ENCODE measurements at places on chromosomes 6 and 20.

- DNase-seq: no peak
These were observed 132.0 kb upstream of the PRDM1 start for GRCh38 chr6:105954148-105954547.

DNA sequence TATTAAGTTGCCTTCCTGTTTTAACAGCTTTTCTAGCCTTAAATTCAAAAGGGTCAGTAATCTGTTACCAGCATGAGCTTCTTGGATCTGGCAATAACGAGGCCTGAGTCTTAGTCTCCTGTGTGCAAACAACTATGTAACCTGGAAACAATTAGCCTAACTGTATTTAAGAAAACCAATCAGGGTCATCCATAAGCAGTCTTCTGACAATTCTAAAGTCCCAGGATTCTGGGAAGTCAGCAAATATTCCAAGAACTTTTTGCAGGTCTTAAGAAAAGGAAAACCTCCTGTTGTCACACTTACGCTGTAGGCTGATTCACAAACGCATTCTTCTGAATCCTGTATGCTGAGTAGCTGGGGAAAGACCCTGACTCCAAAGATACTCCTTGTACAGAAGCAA is 90.4 kb downstream of the COL12A1 start:
- DNase-seq: no peak

DNA sequence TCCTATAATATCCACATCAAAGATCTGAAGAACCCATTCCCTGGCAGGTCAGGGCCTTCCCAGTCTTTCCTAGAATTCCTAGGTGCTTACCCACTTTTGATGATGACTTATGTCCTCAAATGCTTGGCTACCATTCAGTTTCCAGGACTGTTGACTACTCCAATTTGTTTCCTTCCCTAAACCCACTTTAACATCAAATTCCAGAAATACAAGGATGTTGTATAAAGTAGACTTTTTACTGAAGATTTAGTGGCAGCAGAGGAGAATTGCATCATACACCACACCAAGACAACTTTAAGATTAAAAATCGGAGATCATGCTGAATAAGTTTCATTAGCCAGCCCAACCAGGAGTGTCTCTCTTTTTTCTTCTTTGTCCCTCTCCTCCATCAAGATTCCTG is 203.3 kb upstream of the LAMP5 start:
- DNase-seq: no peak

DNA sequence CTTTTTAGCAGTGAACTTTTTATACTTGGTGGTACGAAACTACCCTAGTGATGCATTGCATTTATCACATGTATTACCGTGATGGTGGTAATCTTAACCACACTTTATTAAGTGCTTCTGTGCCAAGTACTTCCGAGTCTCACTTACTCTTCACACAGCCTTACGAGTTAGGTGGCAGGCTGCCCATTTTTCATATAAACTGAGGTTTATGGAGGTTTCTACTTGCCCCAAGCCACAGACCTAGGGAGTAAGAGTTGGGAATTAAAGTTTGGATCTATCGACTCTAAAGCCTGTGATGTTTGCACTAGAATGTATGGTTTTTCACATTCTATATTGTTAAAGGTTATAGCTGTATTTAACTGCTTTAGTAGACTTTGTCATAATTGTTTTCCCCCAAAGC is 5.5 kb upstream of the PABPC1L start:
- DNase-seq: no peak

DNA sequence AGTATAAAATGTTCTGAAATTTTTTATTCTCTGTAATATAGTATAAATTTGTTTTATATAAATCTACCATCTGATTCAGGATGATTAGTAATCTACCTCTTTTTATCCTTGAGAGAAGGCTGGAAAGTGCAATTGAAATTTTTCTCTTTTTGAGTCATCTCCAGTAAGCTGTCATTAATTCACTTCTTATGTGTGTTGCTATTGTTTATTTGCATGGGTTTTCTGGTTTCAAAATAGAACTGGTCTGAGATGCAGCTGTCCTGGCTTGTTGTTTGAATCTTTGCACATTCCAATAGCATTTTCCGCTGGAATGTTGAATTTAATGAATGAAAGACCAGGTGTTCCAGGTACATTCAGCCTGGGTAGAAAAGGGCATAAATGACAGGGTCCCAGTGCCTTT is 24.3 kb upstream of the TAB2 start:
- DNase-seq: no peak

DNA sequence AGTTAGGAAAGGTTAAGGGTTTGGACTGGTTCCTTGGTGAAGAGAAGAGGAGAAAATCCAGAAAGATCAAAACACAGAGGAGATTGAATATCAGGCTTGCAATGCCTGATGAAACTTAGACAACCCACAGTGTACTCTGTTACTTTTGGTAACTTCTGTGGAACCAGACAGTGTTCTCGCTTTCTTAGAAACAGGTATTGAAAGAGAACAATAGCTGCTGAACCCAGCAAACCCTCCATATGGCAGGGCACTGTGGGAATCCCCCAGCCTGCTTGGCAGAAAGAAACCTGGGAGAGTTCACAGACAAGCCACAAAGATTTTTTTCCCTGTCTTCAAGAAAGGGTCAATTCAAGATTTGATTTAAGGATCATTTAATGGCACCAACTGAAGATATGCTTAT is 342.8 kb downstream of the FOXA2 start:
- DNase-seq: no peak

DNA sequence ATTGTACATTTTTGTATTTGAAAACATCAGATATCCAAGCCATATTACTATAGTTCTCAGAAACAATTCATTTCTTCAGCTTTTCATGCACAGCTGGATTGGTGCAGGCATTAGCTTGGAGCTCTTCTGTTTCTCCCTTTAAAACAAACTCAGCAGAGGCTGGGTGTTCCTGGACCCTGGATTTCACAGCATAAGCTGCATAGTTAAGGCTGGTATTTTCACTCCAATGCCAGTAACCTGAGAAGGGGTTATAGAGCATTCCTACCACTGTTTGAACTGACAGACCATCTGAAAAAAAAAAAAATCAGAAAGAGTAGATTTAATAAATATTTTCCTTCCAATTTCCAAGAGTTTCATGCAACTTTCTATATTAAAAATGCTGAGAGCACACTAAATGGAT is 20.1 kb upstream of the FAXC start:
- no peak for DNase-seq

DNA sequence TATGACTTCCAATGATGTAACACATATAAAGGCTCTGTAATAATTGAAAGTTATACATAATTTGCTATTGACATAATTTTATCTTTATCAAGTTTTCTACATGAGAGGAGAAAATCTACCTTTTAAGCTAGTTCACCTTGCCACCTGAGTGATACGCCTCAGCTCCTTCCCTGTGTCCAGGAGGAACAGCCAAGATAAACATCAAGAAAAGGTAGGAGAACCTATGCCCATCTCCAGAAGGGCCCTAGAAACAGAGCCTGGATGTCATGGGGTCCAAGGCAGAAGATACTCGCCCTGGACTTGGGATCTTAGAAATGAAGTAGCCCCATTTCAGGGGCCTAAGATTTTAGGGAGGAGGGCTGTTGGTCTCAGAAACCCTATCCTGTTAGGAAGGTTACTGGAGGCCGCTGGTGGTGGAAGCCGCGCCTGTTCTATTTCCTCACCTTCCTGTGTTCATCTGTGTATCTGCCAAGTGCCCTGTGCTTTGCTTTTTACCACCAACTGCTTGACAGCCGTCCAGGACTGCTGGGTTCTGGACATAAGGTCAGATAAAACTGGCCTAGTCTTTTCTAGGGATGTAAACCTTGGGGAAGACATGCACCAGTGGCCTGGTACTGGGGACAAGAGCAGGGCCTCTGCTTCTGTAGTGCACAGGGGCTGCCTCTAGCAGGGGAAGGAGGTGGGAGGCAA is 178.5 kb downstream of the ARID1B start:
- no peak for DNase-seq

GRCh38 chr6:109117346-109118035 is 22.2 kb downstream of the CEP57L1 start:
- no peak for DNase-seq

DNA sequence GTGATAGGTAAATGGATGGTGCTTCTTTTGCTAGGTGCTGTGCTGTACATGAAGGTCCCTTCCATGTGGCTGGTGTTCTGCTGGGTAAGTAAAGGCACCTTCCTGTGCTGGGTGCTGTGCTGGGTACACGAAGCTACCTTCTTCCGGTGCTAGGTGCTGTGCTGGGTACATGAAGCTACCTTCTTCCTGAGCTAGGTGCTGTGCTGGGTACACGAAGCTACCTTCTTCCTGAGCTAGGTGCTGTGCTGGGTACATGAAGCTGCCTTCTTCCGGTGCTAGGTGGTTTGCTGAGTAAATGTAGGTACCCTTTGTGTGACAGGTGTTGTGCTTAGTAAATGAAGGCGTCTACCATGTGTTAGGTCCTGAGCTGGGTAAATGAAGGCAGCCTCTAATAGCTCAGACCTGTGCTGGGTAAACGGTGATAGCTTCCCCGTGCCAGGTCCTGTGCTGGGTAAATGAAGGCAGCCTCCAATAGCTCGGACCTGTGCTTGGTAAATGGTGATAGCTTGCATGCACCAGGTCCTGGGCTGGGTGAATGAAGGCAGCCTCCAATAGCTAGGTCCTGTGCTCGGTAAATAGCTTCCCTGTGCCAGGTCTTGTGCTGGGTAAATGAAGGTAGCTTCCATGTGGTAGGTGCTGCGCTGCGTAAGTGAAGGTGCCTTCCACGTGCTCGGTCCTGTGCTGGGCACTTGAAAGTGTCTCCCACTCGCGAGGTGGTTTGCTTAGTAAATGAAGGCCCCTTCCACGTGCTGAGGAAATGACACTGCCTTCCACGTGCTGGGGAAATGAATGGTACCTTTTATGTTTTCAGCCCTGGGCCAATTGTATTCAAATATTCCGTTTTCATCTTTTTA is 115.5 kb downstream of the ERMARD start:
- no peak for DNase-seq

DNA sequence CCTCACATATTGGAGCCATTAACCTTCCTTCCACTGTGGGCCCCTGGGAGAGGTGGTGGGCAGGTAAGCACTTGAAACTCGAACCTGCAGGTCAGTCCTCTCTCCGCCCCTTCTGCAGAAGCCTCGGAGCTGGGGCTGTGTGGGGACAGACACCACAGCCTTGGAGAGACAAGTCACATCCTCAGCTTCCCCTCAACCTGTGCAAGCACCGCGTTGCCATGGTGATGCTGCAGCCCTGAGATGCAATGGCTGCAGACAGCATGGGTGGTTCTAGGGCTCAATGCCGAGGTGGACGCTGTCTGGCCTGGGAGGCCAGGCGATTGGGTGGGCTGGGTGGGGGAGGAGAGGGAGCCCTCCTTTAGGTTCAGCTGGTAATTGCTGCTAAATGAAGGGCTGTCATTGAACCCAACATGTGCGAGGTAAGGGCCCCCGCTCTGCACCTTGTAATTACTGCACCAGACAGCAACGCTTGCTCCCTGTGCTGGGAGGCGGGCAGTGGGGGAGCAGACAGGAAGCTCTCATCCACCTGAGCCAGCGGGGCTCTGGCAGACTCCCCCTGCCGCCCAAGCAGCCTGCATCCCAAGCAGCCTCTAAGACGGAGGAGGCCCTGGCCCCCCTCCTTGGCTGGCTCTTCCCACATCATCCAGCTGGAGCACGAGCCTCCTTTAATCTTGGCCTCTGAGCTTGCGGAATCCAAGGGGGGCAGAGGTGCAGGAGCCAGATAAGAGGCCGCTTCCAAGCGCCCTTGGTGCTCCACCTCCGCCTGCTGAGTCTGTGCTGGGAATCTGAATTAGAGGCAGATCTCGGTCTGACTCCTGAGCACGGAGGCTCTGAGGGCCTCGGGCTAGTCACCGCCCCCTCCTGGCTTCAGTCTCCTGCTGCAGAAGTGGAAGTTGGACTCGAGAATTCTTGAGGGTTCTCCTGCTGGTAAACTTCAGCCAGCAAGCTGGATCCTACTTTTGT is 39.8 kb upstream of the CDH22 start:
- DNase-seq: no peak

DNA sequence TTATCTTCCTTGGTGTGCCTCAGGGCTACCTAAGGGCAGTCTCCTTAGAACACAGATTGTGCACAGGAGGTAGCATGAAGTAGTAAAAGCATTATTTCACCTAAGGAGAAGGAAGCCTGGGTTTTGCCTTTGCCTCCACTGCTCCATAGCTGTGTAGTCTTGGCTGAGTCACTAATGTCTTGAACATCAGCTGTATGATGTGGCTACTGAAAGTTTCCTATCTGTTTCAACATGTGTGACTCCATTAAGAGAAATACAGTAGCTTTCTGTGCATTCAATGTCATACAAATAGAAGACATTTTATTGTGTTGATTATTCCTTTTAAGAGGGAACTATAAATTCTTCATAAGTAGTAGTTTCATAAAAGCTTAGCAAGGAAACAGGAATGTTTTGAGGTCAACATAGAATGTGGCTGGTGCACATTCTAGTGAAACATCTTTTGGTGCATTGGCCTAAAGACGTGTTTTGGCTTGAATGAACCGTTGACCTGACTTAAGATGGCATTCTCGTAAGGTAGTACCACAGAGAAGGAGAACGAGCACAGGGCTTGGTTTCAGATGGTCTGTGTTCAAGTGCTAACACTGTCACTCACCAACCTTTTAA is 70.6 kb downstream of the CTNNBL1 start:
- DNase-seq: no peak

GRCh38 chr6:11121851-11122250 is 10.3 kb upstream of the ERVFRD-1 start:
- DNase-seq: no peak

GRCh38 chr20:2871111-2871465 is 2.2 kb upstream of the PTPRA start:
- DNase-seq: no peak

DNA sequence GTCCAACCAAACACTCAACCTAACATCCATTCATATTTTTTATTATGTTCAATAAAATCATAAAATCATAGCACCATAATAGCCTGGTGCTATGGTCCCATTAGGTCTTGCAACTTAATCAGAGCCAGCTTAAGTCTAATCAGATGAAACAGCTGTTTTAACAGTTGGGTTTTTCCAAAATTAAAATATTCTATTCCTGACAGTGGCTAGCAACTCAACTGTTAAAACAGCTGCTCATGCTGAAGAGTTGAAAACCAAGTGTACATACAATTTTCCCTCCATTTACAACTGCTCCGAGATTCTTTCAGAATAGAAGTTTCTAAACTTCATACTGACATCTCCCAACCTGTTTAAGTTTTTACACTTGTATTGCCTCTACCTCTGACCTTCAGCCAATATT is 89.5 kb downstream of the UBE3D start:
- DNase-seq: no peak

GRCh38 chr20:57576617-57577550 is 16.0 kb downstream of the PCK1 start:
- DNase-seq: no peak

DNA sequence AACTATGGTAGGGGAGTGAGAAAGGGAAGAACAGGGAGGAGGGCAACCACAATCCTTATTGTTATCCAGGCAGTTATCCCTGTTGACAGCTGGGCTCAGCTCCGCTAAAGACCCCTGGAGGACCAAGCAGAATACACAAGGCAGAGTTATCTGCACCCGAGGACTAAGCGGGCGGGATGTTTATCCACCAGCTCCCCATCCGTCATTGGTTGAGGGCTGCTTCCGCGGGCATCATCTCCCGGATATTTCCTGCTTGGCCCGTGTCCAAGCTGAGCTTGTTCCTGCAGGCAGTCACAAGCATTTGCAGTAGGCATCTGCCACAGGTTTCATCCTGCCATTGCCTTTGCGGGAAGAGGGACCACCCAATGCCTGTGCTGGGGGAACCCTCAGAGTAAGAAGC is 102.1 kb downstream of the DLGAP4 start:
- no peak for DNase-seq

Measured in AG09309 (cell line).